Breast epithelium (tissue), 4 donors: ENCODE measurements at places on chromosomes 6 and 20. TPM values are rescaled to one million over a fixed set of nuclear protein-coding genes. Genes with fewer than 3 reads are reported as not detected.

- DNase-seq, result no peak
Measured at GRCh38 chr20:20743511-20744169, 31.2 kb upstream of the RALGAPA2 start.

DNA sequence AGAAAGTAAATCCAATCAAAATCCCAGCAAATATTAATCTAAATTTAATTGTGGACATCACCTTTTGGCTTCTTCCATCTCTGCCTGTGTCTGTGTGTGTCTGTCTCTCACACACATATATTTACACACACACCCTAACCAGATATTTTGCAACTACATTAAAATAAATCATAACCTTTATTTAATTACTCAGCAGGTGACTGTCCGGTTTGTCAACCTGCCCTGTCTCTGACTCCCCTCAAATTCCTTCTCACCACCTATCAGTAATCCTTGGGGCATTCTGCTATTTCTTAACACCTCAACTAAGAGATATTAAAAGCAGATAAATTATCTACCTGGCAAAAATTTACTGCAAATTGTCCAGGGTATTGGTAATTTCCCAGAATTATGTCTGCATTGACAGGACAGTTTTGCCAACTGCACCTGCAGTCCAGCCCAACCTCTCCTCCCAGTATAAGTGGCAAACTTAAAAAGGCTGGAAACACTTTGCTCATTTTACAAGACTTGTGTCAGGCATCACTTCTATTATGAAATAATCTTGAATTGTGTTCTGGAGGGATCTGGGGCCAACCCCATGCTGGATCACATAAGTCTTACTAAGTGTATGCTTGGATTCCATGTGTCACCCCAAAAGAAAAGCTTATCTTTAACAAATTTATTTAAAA, 216.1 kb downstream of the GMDS start:
- DNase-seq, result no peak

GRCh38 chr20:38430679-38431325, 4.3 kb downstream of the SNHG17 start:
- DNase-seq, result no peak

MGME1 gene
- 26.2 TPM for total RNA-seq

GRCh38 chr20:13141546-13141945, 79.5 kb upstream of the ISM1 start:
- DNase-seq, result no peak

DNA sequence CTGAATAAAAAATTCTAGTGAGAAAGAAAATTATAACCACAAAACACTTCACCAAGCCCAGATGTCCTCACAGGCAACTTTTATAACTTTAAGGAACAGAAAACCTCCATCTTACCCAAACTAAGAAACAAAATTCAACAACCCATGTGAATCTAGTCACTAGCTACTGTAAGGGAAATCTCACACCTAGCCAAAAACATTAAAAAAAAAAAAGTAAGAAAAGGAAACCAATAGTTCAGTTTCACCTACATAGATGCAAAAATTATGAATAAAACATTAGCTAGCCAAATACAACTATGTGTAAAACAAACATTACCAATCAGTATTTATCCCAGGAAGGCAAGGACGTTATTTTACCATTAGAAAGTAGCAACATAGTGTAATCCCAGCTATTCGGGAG, 35.5 kb upstream of the SLC23A2 start:
- no peak for DNase-seq

DNA sequence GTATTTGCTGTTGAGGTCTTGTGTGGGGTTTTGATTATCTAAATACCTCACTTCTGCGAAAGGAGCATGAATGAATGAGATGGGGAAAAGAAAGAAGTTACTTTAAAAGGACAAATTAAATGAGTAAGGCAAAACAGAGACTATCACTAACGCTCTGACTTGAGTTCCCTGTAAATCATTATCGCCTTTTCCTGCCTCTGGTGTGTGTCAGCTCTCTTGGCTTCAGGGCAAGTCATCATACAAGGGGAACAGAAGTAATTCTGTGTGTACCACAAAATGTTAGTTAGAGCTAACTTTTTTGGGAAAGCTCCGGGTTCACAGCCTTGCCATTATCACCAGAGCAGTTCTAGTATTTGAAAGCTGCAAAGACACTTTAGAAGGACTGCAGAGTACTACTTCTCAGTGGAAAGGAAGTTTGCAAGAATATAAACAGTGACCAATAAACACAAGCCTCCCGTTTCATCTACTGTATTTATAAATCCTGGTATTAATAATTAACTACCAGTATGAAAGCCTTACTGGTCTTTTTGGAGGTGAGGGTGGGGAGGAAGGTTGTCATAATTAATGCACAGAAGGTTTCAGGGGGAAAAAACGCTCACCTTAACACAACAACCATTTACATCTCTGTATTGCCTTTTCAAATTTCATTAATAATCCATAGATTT, 1.2 kb downstream of the DZANK1 start:
- DNase-seq, result no peak

KIFC1 gene
- total RNA-seq, result 3.2 TPM

- no peak for DNase-seq
Measured at GRCh38 chr6:161000632-161001031, 9.1 kb downstream of the MAP3K4 start.

DNA sequence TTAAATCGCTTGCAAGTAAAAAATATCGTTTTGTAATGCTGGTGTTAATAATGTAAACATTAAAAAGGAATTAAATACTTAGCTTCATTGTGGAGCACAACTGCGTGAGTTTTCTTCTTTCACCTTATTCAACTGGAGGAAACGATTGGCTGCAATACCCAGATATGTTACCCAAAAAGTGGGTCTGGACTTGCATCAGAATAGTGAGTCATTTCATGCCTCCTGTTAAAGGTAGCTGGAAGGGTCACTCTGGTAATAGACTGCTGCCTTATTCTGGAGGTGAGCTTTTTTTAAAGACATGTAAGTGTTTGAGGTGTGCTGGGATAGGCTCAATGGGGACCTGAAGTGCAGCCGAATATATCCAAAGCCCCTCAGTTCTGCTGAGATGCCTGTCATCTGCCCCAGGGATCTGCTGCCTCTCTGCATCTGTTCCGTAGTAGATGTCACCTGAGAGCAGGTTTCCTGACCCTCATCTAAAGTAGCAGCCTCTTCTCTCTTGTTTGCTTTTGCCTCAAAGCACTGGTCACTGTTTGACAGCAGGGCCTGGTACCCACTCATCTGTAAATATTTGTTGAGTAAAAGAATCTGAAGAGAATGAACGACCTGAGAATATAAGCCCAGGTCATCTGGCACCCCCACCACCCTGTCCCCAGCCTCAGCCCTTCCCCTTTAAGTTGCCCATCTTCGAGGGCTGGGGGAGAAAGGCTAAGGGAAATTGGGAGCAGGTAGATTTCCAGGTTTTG, 5.6 kb upstream of the UQCC2 start:
- no peak for DNase-seq

- DNase-seq, result no peak
Measured at GRCh38 chr6:169296170-169296569, 42.5 kb upstream of the THBS2 start.

GSTA1 gene
- 0.88 TPM for total RNA-seq

DNA sequence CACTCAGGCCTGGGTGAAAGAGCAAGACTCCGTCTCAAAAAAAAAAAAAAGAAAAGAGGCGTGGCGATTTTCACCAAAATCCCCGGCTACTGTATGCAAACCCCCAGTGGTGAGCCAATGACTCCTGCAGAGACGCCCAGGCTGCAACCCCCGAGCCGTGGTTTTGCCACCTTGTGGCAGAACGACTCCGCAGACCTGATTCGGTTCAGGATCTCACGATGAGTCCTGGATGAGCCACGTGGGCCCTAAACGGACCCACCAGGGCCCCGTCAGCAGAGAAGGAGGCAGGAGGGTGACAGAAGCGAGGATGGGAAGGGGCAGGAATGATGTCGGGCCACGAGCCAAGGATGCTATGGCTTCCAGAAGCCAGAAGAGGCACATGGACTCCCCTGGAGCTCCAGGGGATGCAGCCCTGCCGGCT, 42.5 kb downstream of the SLC2A4RG start:
- no peak for DNase-seq

ZBTB22 gene
- total RNA-seq, result 12.6 TPM

BLOC1S5 gene
- 26.2 TPM for total RNA-seq

- no peak for DNase-seq
Measured at GRCh38 chr6:137871831-137872454, 4.9 kb downstream of the TNFAIP3 start.

HLA-DRA gene
- total RNA-seq, result 259 TPM

- DNase-seq, result no peak
Measured at GRCh38 chr6:111265842-111266241, 178.5 kb downstream of the SLC16A10 start.
